Fibroblast of the aortic adventitia (primary cell): ENCODE measurements at places on chromosomes 1 and 21. TPM values are rescaled to one million over a fixed set of nuclear protein-coding genes. Genes with fewer than 3 reads are reported as not detected.

SMYD2 gene
- total RNA-seq = 22.5 and 26.9 TPM in 2 replicates

CDC7 gene
- 3.8 and 15.5 TPM in 2 replicates for total RNA-seq

CD5L gene
- not detected in 2 replicates for total RNA-seq

HTR1D gene
- total RNA-seq = not detected in 2 replicates

ADAMTS4 gene
- 1.1 and 3.1 TPM in 2 replicates for total RNA-seq

FMO4 gene
- total RNA-seq = 4.8 and 7.2 TPM in 2 replicates

CRP gene
- total RNA-seq = not detected in 2 replicates

FMO1 gene
- total RNA-seq = 0.18 and 7.8 TPM in 2 replicates
